ENCODE measurements at places on chromosomes 3 and 15.
A peak's percentile ranks its signal among the peaks of the same experiment; 100 is the strongest.

GRCh38 chr3:150870406-150870805 is 34.8 kb downstream of the MINDY4B start:
- DNase-seq: peak; percentile 54

DNA sequence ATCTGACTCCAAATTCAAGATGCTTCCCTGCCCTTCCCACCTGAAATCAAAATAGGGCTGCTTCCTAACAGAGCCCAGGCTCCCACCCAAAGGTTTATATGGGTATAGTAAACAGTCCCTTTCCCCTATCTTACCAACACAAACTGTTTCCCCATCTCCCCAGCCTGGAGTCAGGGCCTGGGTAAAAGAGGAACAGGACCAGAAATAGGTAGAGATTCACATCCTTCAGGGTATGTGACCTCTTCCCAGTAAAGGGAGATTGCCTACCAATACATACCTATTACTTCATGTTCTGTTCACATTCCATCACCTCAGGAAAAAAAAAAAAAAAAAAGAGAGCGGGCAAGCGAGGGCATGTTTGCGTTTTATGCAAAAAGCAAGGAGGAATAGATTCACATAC is 9.7 kb upstream of the SHF start:
- DNase-seq: no peak

DNA sequence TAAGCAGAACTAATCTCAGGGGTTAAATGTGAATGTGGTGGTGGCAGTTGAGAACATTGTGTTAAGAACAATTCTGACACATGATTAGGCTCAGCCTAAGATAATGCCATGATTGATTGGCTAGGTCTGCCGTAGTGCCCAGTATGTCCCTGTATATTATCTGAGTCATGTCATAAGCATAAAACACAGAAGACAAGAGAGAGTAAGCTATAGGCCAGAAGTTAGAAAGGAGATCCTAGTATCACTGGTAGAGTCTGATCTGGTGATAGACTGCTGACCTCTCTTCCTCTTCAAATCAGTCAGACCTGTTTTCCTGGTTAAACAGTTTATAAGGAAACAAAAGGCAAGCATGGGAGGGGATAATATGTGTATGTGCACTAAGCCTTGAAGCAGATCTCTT is 30.1 kb upstream of the ATP8B4 start:
- DNase-seq: no peak

DNA sequence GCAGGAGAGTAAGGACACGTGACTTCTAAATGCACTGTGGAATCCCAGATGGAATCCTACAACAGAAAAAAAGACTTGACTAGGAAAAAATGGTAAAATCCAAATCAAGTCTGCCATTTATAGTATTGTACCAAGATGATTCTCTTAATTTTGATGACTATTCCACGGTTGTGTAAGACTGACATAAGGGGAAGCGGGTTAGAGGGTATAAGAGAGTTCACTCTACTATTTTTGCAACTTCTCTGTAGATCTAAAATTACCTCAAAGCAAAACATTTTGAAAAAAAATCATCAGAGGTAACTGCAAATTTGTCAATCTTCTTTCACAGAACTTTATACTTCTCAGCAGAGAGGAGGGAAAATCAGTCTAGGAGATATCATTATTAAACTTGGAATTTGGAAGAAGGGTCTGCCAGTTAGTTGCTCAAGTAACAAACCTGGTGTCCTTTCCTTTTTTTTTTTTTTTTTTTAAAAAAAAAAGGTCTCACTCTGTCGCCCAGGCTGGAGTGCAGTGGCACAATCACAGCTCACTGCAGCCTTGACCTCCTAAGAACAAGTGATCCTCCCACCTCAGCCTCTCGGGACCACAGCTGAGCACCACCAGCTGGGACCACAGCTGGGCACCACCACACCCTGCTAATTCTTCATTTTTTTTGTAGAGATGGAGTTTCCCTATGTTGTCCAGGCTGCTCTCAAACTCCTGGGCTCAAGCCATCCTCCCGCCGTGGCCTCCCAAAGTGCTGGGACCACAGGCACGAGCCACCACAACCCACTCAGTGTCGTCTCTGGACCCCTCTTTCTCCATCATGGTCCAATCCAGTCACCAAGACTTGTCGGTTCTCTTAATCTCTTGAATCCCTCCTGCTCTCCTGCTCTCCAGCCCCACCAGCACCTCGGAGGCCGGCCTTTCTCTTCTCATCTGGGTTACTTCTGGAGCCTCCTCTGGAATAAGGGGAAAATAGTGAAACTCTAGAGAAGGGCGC is 14.9 kb upstream of the HES1 start:
- no peak for DNase-seq

- no peak for DNase-seq
These were observed 92.3 kb downstream of the MAGI1 start for GRCh38 chr3:65946438-65946837.

- DNase-seq: no peak
These were observed 573 bp upstream of the DIS3L start for GRCh38 chr15:66292571-66293418.

- DNase-seq: no peak
These were observed 10.4 kb downstream of the PLA2G4E start for GRCh38 chr15:42010434-42010833.

GRCh38 chr3:160395297-160395696 is 3.7 kb downstream of the IFT80 start:
- peak; percentile 79 for DNase-seq

DNA sequence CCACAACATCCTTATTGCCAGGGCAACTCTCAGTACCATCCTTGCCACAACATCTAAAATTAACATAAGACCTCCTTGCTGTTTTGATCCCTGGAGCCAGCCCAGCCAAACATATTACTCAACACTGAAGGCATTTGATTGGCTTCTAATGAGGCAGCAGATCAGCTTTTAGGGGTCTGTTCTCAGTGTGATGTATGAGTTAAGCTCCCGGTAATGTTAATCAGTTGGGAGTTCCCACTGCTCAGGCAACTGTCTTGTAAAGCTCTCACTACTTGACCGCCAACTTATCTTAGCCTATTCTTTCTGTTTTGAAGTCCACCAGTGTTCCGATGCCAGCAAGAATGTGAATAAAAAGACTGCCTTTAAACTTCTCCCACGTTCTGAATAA is 158.9 kb downstream of the FOXB1 start:
- no peak for DNase-seq

DNA sequence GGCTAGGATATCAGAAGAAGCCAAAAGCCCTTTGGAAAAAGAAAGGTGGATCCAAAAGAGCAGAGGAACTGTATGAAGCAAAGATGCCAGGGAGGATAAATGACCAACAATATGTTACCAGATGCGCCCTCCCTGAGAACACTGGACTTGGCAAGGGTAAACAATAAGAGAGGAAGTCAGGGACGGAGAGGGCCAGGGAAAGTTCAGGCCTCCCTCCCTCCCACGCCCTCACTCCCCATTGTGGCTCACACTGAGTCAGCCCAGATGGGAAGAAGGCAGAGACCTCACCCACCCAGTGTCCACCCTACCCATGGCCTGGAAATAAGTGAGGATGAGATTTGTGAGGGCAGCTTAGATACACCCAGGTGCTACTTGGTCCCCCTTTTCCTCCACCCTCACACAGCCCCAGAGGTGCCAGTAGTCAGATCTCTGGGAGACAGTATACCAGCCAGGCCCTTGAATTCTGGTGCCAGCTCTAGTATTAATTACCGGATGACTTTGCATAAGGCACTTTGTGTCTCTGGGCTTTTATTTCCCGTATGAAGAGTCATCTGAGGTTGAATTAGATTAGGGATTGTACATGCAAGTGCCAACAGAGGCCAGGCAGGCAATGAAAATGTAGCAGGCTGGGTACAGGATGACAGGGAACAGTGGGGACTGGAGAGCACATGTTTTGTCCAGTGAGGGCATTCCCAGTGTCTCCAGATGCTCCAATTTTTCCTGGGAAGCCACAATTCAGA is 35.1 kb upstream of the FRMD4B start:
- peak; percentile 13 for DNase-seq

DNA sequence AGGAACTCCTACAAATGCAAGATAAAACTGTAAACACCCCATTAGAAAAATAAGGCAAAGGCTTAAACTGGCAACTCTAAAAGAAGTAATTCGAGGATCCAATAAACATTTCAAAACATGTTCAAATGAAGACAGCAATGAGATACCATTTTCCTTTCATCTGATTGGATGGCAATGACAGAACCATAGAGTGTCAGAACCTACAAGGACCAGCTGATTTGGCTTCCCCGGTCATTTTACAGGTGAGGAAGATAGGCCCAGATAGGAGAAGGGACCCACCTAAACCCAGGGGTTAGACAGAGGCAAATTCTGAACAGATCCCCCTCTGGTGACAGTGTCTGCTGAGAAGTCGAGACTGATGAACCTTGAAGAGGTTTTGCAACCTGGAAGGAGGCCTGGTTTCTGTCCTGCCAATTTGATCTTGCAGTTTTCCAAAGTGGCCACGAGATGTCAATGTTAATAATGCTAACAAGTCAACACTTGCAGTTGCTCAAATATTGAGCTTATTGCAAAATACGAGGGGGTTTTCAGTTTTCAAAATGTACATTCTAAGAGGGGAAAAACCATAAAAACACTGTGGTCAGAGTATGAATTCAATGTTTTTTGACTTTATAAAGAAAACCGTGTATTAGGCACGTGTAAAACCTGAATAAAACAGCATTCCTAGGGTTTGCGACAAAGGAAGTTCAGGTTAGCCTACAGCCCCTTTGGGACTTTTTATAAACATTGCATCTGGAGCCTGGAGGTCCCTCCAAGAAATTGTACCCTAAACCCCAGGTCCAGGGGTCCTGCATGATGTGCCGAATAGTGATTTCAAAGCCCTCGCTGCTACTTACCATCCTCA is 21.5 kb downstream of the CFAP161 start:
- peak; percentile 57 for DNase-seq

- no peak for DNase-seq
These were observed 223.5 kb downstream of the DTWD1 start for GRCh38 chr15:49844390-49844789.

DNA sequence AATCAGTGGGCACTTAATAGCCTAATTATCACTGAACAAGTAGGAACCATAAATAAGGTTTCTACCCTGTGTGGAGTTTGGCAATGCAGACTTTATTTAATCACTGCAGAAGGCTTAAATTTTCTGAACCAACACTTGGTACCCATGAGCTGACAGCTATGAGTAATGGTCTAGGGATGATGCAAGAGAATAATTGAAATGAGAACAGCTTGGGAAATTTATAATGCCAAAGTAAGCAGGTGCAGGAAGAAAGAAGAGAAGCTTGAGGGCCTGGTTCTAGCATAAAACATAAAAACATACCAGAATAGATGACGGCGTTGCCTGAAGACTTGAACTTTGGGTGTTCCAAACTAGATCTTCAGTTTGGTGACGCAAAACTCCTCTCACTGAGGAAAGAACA is 67.0 kb downstream of the IMPG2 start:
- no peak for DNase-seq

Measured in NCI-H226 (cell line).